ENCODE measurements at places on chromosomes 7 and 10. TPM values are rescaled to one million over a fixed set of nuclear protein-coding genes. Genes with fewer than 3 reads are reported as not detected.

The PON1 gene
- total RNA-seq: not detected

The ATP5F1C gene
- total RNA-seq: 547 TPM

The SAMD9L gene
- total RNA-seq: 25.9 TPM

- DNase-seq: no peak
Measured at GRCh38 chr10:43130770-43131171, 7.5 kb upstream of the CSGALNACT2 start.

GRCh38 chr7:31017032-31017675, 35.0 kb upstream of the ADCYAP1R1 start:
- DNase-seq: no peak

DNA sequence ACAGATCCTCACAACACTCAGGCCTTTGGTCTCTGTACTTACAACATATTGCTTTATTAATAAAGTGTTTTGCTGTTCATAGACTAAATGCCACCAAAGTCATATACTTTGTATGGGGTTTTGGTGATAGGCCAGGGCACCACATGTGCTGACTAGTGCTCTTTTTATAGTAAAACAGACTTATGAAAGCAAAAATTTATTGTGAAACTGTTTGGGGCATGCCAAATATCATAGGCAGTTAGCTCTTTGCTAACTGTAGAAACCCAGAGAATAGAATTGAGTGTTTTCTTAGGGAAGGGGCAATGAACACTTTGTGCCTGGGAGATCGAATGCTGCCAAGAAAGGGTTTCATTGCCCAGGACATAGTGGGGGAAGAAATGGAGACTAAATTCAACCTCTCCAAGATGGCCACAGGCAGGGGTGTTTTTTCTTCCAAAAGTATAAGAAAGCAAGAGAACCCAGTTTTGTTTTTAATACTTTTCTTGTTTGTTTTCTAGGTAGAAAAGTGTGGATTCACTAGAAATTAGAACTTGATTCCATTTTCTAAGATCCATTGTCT, 142.7 kb downstream of the TRIL start:
- DNase-seq: no peak

GRCh38 chr10:77359287-77359691, 278.3 kb downstream of the KCNMA1 start:
- no peak for DNase-seq

The RBM28 gene
- total RNA-seq: 11.8 TPM

GRCh38 chr10:65845916-65846315, 1079.9 kb upstream of the LRRTM3 start:
- DNase-seq: no peak

DNA sequence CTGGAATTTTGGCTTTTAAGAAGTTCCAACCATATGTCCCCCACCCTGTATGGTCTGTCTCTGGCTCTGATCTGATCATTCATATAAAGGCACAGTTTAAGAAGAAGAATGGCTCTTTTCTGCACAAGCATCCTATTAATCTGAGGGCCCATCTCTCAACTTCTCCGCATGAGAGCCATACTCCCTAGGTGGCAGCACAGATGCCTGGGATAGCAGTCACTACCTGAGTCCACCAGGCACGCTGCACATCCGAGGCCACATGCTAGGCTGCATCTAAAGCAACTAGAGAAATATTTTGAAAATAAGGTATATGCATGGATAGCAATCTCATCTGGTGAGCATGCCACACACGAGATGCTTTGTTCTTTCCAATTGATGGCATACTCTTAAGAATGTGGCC, 565.5 kb downstream of the PARD3 start:
- DNase-seq: no peak

GRCh38 chr10:124550293-124551034, 88.8 kb downstream of the LHPP start:
- no peak for DNase-seq

GRCh38 chr7:34849163-34849960, 187.9 kb downstream of the DPY19L1 start:
- DNase-seq: peak; percentile 34

GRCh38 chr7:100764841-100765240, 31.4 kb downstream of the ZAN start:
- DNase-seq: no peak

DNA sequence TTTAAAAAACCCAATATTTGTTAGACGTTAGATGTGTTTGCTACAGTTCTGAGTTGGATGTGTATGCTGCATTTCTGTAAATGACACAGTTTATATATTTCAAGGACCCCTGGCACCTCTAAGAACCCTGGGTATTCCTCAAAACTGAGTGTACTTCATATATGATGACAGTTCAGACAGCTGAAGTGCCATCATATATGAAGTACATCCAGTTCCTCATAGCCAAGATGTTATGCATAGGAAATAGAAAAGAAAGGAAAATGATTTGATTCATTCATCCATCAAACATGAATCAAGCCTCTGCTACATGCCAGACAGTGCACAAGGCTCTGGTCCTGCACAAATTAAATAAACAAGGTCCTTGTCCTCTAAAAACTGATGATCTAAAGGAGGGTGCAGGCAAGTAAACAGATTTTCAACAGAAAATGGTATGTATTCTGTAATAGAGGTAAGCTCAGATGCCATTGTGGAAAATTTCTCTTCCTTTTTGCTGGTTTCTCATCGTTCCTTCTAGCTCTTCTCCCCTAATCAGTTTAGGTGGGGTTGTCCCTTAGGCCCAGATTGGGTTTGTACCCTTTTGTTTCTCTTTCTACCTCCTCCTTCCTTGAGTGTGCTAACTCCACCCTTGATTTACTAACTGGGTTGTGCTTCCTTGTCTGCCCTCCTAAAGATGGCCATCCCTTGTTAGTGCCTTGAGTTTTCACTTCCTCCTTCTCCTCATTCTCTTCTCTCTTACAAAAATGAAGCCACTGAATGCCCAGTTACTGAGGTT, 25.3 kb upstream of the SMIM30 start:
- no peak for DNase-seq

The GSTO2 gene
- total RNA-seq: 2.3 TPM

- no peak for DNase-seq
Measured at GRCh38 chr10:122050811-122051210, 61.8 kb downstream of the TACC2 start.

GRCh38 chr10:125248489-125248888, 88.1 kb upstream of the CTBP2 start:
- DNase-seq: no peak

The CNTNAP2 gene
- not detected for total RNA-seq

The TRIM50 gene
- total RNA-seq: not detected

DNA sequence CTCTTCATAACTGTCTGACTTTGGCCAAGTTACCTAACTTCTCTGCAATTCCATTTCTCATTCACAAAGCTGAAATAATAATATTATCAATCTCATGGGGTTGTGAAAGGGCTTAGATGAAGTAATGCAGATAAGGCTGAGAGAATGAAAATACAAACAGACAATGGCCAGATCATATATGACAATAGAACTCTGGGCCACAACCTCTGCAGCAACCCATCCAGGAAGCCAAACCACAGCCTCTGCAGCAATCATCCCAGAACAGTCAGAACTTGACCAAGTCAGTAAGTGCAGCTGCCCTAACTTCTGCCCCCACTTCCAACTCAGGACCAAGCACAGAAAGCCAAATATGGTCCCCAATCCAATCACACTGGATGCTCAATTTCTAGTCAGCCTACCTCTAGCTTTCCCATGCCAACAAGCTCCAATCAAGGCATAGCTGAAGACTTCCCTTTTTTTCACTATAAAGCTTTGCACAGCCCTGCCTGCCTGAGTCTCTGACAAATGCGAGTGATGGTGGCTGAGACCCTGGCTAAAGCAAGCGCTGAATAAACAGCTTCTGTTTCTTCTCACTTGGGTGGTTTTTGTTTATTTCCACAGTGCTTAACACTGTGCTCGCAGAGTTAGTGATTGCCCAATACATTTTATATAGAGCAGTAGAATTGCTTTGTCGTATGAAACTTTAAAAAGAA, 34.8 kb upstream of the TNPO3 start:
- DNase-seq: peak; percentile 16

GRCh38 chr10:22648547-22648961, 65.8 kb downstream of the PIP4K2A start:
- peak; percentile 91 for DNase-seq

The SDK1 gene
- 0.68 TPM for total RNA-seq

The PROSER2 gene
- total RNA-seq: 1.6 TPM

- no peak for DNase-seq
Measured at GRCh38 chr7:140136073-140136472, 40.7 kb downstream of the KDM7A start.

GRCh38 chr10:35089611-35090161, 455 bp downstream of the CUL2 start:
- DNase-seq: peak; percentile 49

The SPDYE5 gene
- total RNA-seq: not detected

DNA sequence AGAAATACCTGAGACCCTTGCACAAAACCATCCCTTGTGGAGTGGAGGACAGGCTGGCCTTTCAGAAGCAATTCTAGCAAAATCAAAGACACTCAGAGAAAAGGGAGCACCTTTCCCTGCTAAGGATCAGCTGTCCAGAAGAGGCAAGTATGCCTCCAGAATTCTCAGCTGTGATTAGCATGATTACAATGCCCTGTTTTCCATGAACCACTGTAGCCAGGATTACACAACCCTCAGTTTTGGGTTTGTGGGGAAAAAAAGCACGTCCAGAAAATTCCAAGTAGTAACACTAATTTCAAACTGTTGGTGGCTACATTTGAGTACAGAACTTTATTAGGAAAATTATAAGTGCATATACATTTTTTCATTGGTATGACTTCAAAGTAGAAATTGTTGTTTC, 15.0 kb downstream of the CXCL12 start:
- no peak for DNase-seq
